ENCODE measurements at places on chromosomes 11 and 22.
A peak's percentile ranks its signal among the peaks of the same experiment; 100 is the strongest.

DNA sequence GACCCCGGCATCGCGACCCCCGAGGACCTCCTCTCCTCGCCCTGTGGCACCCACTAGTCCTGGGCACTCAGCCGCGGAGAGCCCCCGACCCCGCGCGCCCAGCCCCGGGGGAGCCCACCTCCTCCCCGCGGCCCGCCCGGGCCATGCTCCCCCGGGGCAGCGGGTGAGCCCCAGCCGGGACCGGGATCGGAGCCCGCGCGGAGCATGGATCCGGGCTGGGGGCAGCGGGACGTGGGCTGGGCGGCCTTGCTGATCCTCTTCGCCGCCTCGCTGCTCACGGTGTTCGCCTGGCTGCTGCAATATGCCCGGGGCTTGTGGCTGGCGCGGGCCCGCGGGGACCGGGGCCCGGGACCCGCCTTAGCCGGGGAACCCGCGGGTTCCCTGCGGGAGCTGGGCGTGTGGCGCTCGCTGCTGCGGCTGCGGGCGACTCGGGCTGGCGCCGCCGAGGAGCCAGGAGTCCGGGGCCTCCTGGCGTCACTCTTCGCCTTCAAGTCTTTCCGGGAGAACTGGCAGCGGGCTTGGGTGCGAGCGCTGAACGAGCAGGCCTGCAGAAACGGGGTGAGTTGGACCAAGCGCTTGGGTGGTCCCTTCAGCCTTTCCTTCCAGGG lies 498 bp downstream of the C2CD2L start:
- DNase-seq, result no peak

DNA sequence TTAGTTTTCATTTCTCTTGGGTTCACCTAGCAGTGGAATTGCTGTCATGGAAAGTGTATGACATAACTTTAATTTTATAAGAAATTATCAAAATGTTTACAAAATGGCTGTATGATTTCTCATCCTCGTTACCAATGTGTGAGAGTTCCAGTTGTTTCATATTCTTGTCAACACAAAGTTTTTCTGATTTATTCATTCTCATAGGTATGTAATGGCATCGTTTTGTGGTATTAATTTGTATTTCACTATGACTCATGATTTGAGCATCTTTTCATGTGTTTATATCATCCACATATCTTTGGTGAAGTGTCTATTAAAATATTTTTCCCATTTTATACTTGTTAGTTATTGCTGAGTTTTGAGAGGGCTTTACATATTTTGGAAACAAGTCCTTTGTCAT lies 5.5 kb downstream of the FAM111B start:
- no peak for DNase-seq

DNA sequence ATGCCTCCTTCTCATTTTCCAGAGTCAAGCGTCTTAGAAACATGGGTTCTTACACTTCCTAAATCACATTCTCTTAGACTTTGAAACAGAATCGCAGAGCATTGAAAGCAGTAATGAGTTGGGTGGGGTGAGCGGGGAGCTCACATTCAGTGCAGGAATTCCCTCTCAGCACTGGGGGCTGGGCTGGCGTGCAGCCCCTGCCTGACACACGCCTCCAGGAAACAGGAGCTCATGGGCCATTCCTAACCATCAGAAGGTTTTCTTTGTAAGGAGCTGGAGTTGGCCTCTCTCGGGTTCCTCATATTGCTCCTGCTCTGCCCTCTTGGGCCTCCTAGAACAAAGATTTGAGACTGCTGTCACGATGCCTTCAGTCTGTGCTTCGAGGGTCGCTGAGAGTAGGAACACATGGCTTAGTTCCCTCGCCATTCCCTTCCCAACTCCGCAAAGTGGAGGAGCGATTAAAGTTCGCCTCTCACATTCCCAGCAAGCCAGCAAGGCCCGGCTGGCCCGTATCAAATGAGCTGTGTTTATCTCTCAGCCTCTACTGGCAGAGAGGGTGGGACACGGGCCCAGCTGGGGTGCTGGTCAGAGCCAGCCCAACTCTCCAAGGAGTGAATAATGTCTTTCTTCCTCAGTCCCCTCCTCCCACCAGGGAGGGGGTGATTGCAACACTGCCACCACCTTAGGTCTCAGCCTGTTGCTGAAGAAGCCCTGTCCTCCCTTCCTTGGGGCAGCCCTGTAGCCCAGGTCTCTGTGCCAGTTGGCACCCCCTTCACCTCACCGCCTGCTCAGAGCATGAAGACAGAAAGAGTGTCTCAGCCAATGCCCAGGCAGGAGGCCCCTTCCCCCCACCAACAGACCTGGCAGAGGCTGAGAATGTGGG lies 10.4 kb downstream of the CHRDL2 start:
- DNase-seq, result no peak

GRCh38 chr11:94557421-94557820 lies 9.7 kb upstream of the PIWIL4 start:
- no peak for DNase-seq

DNA sequence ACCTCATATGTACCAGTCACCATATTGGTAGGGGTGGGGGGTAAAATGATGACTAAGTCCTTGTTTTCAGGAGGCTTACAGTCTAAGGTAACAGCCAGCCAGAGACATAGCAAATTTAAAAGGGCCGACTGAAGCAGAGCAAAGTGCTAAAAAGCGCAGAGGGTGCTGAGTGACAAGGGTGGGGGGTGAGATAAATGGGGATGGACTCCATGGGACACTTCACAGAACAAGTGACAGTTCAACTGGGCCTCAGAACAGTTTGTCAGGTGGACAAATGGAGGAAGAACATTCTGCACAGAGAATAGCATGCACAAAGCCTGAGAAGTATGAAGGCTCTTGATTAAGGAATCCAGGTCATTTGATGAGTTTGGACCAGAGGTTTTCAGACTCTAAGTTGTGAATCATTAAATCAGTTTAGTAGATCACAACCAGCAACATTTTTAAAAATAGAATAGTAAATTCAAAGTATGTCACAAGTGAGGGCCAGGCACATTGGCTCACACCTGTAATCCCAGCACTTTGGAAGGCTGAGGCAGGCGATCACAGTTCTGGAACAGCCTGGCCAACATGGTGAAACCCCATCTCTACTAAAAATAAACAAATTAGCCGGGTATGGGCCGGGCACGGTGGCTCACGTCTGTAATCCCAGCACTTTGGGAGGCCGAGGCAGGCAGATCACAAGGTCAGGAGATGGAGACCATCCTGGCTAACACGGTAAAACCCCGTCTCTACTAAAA lies 14.0 kb downstream of the BBS1 start:
- DNase-seq, result no peak

GRCh38 chr11:41414771-41415440 lies 44.5 kb downstream of the LRRC4C start:
- no peak for DNase-seq

- no peak for DNase-seq
Measured at GRCh38 chr22:49705216-49705971, 122.3 kb downstream of the BRD1 start.

- peak; percentile 21 for DNase-seq
Measured at GRCh38 chr22:44622147-44622427, 79.9 kb upstream of the PRR5 start.

GRCh38 chr11:73100578-73100977 lies 41.5 kb downstream of the FCHSD2 start:
- DNase-seq, result no peak

DNA sequence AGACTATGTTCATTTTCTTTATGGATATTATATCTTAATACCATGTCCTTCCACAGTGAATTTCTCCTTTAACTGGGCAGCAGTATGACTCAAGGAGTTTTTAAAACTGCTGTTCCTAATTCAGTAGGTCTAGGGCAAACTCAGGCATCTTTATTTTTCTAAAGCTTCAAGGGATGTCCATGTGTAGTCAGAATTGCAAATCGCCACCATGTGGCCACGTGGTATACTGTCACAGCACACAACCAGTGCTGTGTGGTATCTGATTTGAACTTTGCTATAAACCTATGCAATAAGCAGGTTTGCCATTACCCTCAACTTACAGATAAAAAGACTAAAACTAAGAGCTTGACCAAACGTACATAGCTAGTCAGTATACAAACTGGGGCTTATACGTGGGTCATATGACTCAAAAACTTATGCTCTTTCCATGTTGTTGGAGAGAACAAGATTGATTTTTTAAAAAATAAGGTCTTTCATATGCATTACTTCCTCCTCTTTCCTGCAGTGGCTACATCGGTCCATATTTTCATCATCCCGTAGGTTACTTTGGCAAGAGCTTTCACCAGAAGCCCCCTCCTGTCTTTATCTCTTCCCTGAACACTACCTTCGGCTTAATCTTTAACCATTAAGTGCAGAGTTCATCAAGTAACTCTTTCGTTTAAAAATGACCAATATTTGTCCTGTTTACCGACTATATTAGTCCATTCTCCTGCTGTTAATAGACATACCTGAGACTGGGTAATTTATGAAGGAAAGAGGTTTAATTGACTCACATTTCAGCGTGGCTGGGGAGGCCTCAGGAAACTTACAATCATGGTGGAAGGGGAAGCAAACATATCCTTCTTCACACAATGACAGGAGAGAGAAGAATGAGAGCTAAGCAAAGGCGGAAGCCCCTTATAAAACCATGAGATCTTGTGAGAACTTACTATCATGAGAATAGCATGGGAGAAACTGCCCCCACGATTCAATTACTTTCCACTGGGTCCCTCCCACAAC lies 8.0 kb upstream of the HTATIP2 start:
- peak; percentile 33 for DNase-seq

DNA sequence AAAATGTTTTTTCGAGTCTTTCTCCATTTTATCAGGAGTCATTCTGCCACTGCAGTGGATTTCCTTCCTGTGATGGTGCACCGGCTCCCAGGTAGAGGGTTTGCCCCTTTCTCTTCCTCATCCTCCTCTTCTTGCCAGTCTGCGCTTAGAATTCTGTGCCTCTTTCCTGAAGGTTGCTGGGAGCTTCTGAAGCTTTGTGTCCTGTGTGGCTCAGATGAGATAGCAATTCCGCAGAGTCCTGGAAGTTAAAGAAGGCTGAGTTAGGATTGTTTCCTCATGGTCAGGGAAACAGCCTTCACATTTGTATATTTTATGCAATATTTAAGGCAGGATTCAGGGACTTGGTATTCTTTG lies 264 bp downstream of the BCO2 start:
- no peak for DNase-seq

DNA sequence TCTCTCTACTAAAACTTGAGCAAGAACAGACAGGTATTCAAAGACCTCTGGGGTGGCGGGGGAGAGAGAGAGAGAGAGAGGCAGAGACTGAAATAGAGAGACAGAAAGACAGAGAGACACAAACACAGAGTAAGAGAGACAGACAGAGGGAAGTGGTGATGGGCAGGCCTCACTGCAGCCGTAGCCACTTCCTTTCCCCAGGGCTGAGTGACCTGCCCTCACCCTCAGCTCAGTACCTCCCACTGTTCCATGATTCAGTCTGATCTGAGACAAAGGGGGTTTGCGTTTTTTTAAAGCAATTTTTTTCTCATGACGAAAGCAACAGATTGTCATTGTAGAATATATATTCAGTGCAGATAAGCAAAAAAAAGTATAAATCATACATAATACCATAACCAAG lies 607.9 kb upstream of the B3GAT1 start:
- no peak for DNase-seq

DNA sequence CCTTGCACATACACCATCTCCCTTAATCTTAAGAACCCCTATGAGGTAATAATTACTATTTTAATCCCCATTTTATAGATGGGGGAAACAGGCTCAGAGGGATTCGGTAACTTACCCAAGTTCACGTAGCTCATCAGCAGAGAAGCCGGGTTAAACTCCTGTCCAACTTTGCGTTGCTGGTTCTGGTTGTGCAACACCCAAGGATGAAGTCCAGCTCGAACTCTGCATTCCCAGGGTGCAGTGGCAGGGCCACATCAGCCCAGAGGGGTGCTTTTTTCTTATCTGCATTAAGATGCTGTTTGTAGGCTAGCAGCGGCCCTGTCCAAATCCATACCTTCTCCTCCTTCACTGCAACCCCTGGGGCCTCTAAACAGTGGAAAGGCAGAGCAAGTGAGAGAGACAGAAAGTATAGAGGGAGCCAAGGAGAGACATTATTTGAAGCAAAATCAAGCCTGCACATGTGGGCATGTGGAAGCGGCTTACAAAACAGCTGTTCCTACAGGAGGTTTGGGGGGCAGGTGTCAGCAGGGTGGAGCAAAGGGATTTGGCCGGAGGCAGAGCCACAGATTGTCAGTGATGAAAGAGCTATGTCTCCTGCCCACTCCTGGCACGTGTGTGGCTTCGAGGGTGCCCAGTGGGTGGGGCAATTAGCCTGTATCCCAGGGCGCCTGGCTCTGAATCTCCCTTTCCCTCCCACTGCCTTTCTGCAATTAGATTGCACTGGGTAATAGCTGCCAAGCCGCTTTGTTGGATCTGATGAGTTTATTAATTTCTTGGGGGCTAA lies 129.5 kb upstream of the TBCEL start:
- DNase-seq, result peak; percentile 71

DNA sequence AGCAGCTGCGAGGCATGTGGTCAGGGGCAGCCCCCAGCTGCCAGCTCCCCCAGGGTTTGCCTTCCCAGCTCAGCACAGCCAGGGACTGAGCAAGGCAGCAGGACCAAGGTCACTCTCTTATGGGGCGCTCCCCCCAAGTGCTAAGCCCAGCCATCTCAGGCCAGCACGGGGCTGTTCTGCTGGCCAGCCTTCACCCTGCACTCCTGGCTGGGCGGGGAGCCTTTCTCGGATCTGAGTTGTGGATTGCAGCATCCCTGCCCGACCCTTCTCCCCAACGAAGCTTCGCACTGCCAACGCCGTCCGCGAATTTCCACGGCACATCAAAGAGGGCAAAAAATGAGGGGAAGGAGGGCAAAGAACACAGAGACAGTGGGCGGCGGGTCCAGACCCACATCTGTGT lies 42.5 kb upstream of the GAL start:
- no peak for DNase-seq

DNA sequence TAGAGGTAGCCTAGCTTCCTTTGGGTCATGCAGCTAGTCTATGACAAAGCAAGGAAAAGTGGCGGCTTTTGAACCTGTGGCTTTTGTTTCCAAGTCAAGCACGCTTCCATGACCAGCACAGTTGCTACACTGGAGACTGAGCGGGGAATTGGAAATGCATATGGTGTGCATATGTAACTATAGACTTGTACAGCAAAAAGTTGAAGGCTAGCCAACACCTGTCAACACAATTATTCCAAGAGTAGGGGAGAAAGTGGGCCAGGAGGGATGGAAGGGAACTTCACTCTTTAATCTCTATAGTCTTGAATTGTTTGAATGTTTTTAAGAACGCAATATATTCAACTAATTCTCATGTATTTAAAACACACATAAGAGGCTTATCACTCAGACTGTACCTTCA lies 218.5 kb upstream of the CADM1 start:
- no peak for DNase-seq

DNA sequence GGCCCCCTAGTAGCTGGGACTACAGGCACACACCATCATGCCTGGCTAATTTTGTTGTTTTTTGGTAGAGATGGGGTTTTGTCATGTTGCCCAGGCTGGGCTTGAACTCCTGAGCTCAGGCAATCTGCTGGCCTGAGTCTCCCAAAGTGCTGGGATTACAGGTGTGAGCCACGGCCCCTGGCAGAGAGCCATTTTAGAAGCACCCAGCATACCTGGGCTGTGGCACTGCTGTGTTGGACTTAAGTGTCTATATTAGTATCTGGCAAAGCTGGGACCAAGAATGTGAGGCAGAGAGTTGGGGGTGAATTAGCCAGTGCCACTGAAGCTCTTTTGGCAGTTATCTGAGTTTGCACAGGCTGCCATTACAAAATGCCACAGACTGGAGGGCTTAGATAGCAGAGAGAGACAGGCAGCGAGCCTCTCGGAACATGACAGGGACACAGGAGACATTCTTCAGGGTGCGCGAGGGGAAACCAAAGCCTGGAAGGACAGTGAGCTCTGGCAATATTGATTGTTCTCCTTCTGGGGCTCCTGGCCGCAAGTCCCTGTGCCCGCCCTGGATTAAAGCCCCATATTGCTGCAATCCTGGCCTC lies 87.7 kb upstream of the ALX4 start:
- no peak for DNase-seq

All from NCI-H1694 (cell line).